ENCODE measurements at places on chromosomes 12 and 14.

DNA sequence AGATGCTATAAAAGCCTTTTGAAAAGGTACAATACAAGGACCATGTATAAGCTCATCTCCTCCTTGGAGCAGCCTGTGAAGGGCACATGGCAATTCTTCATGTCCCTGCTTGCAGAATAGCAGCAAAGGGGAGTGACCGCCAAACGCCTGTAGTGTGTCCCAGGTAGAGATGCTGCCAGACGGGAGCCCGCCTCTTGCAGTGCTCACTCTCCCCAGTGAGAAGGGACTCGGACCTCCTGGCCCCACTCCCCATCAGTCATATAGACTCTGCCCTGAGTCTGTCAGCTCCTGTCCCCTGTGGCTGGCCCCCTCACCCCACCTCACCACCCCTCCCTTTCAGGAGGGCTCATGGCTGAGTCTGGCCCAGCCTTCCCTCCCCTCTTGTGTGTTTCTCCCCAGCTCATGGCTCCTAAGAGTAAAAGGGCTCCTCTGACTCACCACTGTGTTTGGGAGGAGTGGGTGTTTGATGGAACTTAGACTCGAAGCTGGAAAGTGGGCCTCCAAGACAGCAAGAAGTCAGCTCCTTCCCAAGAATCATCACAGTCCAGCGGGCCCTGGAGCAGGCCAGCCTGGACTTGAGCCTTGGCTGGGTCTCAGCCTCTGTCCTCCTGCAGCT is 40.9 kb downstream of the DEGS2 start:
- DNase-seq, result no peak

- no peak for DNase-seq
Measured at GRCh38 chr12:92471551-92471950, 231.2 kb upstream of the PLEKHG7 start.

DNA sequence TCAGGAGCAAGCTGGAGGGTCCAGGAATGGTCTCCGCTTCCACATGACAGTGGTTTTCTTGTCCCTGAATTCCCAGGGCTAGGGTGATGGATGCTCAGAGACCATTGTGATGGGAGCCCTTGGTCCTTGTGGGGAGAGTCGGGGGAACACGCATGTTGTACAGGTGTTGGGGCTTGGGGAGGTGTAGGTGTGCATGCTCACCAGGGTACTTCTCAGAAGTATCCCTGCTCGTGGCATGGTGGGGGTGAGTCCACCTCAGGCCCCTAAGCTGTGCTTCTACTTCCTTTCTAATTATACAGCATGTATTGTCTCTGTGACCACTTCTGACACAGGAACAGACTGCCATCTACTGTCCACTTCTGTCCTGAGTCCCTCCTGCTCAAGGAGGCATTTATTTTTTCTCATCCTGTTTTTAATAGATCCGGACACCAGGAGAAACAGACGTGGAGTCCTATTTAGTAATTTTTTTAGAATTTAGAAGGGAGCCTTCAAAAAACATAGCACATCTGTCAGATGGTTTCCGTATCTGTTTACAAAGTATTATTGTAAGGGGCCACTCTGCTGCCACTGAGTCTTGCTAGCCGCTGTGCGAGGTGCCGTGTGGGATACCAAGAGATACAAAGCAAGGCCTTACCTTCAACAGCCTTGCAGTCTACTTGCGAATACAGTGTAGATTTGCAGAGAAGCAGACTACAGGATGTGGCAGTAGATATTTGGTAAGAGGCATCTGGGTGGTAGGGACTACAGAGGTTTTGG is 10.5 kb downstream of the NTF3 start:
- DNase-seq, result no peak

GRCh38 chr14:38125481-38126037 is 82.1 kb upstream of the SSTR1 start:
- no peak for DNase-seq

GRCh38 chr14:80468331-80469122 is 257.2 kb upstream of the DIO2 start:
- DNase-seq, result no peak

- no peak for DNase-seq
Measured at GRCh38 chr14:102516531-102517391, 7.2 kb upstream of the ANKRD9 start.

GRCh38 chr12:51421266-51421884 is 3.3 kb upstream of the SLC4A8 start:
- DNase-seq, result peak; percentile 39

DNA sequence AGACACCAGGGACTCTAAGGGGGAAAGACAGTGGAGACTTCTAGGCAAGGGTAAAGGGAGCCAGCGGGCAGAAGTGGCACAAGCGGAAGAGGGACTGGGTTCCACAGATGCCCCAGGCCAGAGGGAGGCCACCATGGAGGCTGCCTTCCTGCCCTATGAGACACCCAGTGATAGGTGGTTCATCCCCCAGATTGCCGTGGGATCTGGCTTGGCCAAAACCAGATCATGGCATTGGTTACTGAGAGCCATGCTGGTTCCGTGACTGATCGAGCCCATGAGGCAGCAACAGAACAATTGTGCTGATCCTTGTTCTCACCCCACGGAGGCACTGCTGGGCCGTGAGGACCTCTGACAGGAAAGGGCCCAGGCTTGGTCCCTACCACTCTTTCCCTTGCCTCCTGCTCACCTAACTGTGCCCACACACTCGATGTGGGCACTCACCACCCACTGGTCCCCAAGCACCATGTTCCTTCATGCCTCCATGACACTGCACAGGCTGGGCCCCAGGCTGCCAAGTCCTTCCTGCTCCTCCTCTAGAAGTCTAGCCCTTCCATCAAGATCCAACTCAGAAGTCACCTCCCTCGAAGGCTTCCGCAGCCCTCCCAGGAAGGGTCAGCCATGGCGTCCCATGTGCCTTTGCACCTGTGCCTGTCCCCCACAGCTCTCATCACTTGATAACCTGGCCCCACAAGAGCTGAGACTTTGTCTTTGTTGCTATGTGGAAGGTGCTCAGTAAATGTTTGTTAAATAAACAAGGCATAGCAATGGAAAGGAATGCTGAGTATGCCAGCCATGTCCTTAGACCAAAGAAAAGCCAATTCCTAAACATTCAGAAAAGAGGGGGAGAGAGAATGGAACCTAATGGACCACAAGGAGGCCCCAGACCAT is 7.3 kb downstream of the KRT79 start:
- no peak for DNase-seq

DNA sequence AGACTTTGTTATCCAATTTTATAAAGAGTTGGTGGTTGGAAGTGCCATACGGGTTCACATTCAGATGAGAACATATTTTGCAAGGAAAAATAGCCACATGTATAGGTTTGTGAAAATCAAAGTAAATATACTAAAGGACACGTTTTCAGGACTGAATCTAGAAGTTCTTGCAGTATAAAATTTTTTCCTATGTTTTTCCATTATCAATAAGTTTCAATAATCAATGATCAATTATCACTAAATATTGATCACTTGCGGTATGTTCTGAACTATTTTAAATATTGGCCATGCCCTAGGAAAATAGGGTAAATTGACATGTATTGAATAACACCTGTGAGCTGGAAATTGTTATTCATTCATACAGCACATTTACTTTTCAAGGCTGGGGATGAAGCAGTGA is 25.9 kb downstream of the ALG10B start:
- DNase-seq, result no peak

DNA sequence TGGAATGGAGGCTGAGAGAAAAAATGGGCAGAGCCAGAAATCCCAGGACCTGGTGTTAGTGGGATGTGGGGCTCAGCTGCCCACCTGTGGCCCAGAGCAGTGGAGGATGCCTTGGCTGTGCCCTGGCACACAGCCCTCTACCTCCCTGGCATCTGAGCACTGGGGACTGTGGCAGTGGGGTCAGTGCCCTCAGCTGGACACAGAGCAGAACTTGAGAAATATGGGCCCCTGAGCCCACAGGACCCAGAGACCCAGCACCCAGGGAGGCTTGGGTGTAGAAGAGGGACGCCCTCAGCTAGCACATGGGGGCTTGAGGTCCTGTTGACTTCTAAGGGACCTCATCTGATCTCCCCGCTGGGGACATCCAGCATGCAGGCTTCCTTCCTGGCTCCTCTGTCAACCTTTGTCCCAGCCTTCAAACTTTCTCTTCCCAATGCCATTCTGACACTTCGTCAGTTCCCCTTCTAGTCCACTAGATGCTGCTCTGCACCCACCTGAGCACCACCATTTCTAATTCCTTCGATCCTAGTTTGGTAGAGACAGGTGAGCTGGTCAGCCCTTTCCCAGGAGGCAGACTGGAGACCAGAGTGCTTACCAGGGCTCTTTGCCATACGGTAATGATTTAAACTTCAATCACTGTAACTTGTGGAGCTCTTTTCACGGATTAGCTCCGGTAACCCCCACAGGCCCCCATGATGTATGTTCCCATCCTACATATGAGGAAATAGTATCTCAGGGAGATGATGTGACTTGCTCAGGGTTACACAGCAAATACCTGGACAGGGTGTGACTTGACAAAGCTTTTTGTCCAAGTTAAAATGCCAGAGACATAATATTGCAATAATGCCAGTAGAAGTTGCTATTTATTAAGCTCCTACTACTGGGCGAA is 143.7 kb downstream of the ASCL4 start:
- DNase-seq, result no peak

- DNase-seq, result no peak
Measured at GRCh38 chr14:99479160-99479905, 1.3 kb downstream of the SETD3 start.

DNA sequence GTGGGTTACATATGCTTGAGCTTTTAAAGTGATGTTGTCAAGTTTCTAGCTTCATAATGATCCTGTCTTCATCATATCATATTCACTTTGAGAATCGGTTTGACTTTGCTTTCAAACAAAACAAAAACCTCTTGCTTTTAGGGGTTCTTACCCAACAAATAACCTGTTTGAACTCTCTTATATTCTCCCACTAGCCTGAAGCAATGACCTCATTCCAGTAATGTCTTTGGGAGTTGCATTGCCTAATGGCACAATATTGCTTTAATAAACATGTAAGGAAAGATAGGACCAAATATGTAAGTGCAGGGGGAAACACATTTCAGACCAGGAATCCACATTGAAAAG is 27.7 kb downstream of the WBP11 start:
- DNase-seq, result peak; percentile 36

Measured in fibroblast of skin of left quadriceps (primary cell).